Parietal lobe (tissue), 2 donors: ENCODE measurements at places on chromosomes 2 and 18. TPM values are rescaled to one million over a fixed set of nuclear protein-coding genes. Genes with fewer than 3 reads are reported as not detected.

The RAPH1 gene
- 67.0 TPM for total RNA-seq

The SLC39A10 gene
- 140 TPM for total RNA-seq

The PKDCC gene
- total RNA-seq: 30.0 TPM

The UGT1A4 gene
- total RNA-seq: not detected

The SCYGR4 gene
- not detected for total RNA-seq

The ADCYAP1 gene
- total RNA-seq: 3.1 TPM

The LRATD1 gene
- total RNA-seq: 35.1 TPM

The EFEMP1 gene
- total RNA-seq: 0.94 TPM

The CAPN14 gene
- 4.1 TPM for total RNA-seq
